ENCODE measurements at places on chromosomes 4 and X.

- no peak for DNase-seq
These were observed 1038.0 kb downstream of the PCDH19 start for GRCh38 chrX:99371976-99372595.

GRCh38 chr4:8383016-8383415 lies 57.5 kb downstream of the ACOX3 start:
- DNase-seq: no peak

DNA sequence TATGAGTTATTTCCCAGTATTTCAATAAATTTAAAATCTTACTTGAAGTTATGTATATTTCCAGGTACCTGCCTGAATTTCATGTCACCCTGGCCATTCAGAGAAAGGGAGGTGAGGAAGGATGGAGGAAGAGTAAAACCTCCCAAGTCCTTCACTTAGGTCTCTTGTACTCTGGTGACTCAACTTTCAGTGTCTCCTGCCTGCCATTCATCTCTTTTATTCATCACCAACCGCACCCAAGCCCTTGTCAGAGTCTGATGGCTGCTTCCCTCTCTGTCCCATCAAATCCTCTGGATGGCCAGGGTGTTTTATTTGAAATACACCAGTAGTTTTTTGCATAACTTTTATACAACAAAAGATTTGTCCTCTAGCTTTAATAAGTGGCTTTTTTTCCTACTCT lies 17.8 kb downstream of the TMPRSS11E start:
- DNase-seq: no peak

DNA sequence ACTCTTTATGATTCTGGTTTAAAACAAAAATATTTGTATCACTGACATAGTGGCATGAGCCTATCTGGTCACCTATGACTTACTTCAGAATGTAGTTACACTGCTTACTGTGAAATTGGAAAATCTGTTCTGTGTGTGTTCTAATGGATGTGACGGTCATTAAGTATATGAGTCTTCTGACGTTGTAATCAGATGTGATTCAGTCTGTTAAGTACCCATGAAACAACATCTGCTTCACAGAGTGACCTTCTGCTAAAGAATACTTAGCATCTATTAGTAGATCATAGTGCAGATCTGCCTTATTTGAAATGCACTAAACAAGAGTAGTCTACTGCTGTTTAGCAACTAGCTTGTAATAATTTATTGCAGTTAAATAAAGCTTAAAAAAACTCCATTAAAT lies 317.1 kb downstream of the DCTD start:
- no peak for DNase-seq

GRCh38 chr4:102438396-102439235 lies 62.5 kb upstream of the NFKB1 start:
- DNase-seq: no peak

- DNase-seq: no peak
These were observed 99.6 kb downstream of the CFAP47 start for GRCh38 chrX:36019125-36019524.

GRCh38 chr4:15753786-15754185 lies 24.3 kb upstream of the CD38 start:
- no peak for DNase-seq

DNA sequence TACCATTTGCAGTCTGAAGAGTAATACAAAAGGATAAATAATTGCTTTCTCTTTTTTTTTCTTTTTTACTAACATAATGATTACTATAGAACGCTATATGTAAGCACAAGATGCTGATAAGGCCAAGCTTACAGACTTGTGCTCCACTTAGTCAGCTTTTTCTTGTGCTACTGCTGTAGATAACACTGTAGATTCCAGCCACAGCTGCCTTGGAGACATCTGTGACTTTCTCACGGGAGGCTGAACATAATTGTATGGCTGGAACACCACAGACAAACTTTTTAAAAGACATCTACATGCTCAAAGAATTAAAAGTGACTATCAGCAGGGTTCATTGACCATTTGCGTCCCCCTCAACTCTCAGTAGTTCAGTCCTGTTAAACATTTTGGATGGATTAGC lies 381.7 kb upstream of the AMOT start:
- DNase-seq: no peak

DNA sequence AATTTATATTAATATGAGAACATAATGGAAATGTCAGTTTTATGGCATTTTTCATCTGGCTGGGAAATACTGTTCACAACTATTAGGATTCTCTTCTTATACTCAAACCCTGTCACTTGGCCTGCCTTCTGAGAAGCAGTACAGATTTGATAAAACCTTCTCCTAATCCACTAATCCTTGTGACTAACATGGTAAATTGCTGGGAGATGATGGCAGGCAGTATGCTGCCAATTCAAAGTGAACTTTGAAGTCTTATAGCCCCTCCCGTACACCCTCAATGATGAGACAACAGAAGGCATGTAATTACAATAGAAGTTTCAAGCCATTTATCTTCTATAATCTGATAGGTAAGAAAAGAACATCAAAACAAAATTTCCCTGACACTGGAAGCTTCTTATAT lies 36.9 kb downstream of the PAQR3 start:
- no peak for DNase-seq

Data from KG1 (cell line).